ENCODE measurements at places on chromosomes 2 and 18.

DNA sequence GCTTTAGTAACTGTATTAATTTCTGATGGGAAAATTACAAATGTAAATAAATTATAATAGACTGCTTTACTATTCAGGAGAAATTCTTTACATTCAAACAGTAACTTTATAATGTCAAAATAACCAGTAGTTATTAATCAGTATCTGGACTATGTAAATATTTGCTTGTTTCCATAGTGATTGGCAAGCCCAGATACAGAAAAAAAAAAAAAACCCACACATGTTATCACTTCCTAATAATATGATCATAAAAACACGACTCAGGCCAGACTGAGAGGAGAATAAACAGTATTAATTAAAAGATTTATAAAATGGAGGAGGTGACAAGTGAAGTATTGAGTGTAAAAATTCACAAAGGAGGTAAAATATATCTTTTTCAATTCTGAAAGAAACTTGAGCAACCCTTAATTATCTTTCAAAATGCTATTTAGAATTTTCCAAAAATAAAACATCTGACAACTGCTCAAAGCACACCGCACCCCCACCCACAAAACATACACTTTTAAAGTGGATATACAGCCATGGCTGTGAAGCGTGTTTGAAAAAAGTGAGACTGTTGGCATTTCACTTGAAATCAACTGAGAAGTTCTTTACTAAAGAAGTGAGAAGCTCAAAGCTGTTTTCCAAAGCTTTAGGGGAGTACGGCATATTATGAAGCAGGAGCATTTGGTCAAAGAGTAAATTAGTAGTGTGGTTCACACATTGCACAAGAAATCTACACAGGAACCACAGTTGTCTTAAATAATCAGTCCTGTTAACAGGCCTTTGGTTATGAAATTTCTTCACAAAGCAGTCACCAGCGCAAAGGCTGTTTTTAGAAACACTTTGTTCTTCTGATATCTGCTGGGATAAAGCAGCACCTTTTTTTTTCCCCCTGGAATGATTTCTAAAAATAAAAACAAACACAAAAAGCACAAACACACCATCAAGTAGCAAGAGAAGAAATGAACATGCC, 475.8 kb downstream of the TXNL1 start:
- no peak overlapping the region for H3K4me3 ChIP-seq
- no peak for DNase-seq
- H3K4me1 ChIP-seq, result no peaks in the 10 kb centered on the region
- no peak overlapping the region for H3K27ac ChIP-seq

GRCh38 chr2:49210191-49210590, 55.9 kb upstream of the FSHR start:
- H3K27ac ChIP-seq, result no peak overlapping the region
- H3K27me3 ChIP-seq, result no peaks in the 10 kb centered on the region

DNA sequence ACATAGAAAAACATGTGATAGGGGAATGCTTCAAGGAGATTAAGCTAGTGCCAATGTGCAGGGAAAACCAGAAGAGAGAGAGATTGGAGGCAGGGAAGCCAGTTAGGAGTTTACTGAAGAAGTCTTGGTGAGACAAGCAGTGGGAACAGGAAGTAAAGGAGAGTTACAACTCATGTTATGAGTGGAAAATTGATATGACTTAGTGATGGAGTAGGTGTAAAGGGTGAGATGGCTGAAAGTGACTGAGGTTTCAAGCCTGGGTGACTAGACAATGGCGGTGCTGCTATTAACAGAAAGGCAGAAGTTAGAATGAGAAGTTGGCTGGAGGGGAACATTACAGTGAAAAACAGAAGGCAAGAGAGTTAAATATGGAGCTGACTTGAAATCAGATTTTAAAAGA, 16.5 kb downstream of the DOK1 start:
- no peak overlapping the region for H3K4me3 ChIP-seq
- no peak for DNase-seq
- H3K27ac ChIP-seq, result no peak overlapping the region
- H3K4me1 ChIP-seq, result no peaks in the 10 kb centered on the region
- H3K36me3 ChIP-seq, result no peaks in the 10 kb centered on the region

- H3K27me3 ChIP-seq, result no peaks in the 10 kb centered on the region
- H3K27ac ChIP-seq, result no peak overlapping the region
- no peak for DNase-seq
- no peaks in the 10 kb centered on the region for H3K36me3 ChIP-seq
- no peaks in the 10 kb centered on the region for H3K4me1 ChIP-seq
Measured at GRCh38 chr2:117875786-117876185, 61.3 kb downstream of the DDX18 start.

DNA sequence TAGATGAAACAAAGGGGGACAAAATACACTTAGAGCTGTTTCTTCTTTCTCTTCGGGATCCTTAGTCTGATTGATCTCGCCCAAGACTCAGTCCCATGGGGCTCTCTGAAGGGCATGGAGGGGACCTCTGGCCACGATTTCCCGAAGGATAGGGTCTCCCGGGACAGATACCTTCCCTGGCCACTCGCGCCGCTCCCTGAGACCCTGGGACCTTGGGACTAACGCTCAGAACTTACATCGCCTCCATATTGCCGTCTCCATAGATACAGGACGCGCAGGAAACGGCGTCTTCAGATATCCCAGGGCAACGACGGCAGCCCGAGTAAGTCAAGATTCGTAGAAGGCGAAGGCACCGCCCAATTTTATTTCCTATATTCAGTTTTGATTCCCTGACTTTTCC, at the start of gene CFAP65:
Gene CFAP65 (minus strand): TSS at position 265 of the 400 bp plus-strand sequence. CDS start 2,468 bp downstream, outside the sequence.
- H3K4me1 ChIP-seq, result peaks cover 7% of the 10 kb centered on the region
- peaks cover 12% of the 10 kb centered on the region for H3K27me3 ChIP-seq
- DNase-seq, result no peak
- H3K36me3 ChIP-seq, result no peaks in the 10 kb centered on the region
- no peak within 1 kb of the TSS for H3K27ac ChIP-seq
- H3K4me3 ChIP-seq, result no peak within 1 kb of the TSS

- no peaks in the 10 kb centered on the region for H3K36me3 ChIP-seq
- H3K4me1 ChIP-seq, result no peaks in the 10 kb centered on the region
- H3K27ac ChIP-seq, result no peak overlapping the region
- H3K27me3 ChIP-seq, result no peaks in the 10 kb centered on the region
Measured at GRCh38 chr2:67782443-67782842, 280.4 kb downstream of the C1D start.

DNA sequence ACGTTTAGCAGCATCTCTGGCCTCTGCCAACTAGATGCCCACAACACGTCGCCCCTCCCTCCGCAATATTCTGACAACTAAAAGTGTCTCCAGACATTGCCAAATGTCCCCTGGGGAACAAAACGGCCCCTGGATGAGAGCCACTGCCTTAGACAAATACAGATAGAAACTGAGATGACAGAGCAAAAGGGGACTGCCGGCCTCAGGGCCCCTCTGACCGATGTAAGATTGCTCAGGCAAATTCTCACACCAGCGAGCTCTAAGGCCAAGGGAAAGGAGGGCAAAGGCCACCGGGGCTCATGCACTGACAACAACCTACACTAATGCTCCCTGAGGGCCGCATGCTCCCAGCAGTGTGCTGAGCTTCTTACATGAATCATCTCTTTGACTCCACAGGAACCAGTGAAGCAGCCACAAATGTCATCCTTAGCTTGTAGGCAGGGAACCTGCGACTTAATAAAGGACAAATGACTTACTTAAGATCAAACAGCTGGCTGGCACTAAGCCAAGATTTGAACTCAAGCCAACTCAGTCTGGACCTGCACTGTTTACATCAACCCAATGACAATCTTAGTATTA, 228.5 kb downstream of the TTC32 start:
- DNase-seq, result no peak
- no peaks in the 10 kb centered on the region for H3K36me3 ChIP-seq
- H3K4me3 ChIP-seq, result no peak overlapping the region
- H3K27me3 ChIP-seq, result no peaks in the 10 kb centered on the region
- H3K4me1 ChIP-seq, result no peaks in the 10 kb centered on the region
